GM13976 (cell line): ENCODE measurements at places on chromosomes 5 and 9.
A peak's percentile ranks its signal among the peaks of the same experiment; 100 is the strongest.

DNA sequence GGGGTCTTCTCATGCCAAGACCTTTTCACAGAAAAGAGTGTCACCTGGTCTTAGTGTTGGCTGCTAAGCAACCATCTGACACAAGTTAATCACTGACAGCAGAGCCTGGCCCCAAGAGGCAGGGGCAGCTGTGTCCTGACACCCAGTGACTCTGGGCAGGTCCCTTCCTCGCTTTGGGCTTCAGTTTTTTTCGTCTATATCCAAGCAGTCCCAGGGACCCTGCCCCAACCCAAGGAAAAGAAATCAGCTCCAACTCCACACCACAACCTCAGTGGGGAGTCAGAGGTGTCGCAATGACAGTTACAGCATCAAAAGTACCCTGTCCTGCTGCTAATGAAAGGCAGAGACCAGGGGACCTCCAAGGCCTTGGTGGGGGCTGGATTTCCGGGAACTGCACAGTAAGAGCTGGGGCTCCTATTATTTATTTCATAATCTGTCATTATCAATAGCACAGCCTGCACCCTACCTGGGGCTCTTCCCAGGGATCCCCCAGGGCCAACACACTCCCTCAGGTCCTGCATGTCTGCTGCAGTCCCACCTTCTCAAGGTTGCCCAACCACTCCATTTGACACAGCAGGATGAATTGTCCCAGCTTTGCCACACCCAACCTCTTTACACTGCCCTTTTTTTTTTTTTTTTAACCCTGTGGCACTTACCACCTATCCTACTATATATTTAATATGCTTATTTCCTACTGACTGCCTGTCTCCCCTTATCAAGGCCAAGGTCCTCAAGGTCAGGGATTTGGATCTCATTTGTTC, 9.4 kb downstream of the ANKS6 start:
- DNase-seq, result no peak

DNA sequence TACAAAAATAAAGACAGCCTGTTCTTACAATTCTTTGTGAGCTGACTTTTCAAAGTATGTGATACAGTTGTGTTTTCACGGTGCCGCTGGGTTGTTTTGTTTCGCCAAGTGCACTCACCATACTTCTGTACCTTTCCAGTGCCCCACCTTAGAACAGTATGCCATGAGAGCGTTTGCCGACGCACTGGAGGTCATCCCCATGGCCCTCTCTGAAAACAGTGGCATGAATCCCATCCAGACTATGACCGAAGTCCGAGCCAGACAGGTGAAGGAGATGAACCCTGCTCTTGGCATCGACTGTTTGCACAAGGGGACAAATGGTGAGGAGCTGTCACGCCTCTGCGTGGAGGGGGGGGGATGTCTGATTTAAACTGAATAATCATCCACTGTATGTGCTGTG, 12.9 kb downstream of the CCT5 start:
- no peak for DNase-seq

- DNase-seq, result no peak
Observed at GRCh38 chr9:126457175-126457547, 130.5 kb downstream of the MVB12B start.

DNA sequence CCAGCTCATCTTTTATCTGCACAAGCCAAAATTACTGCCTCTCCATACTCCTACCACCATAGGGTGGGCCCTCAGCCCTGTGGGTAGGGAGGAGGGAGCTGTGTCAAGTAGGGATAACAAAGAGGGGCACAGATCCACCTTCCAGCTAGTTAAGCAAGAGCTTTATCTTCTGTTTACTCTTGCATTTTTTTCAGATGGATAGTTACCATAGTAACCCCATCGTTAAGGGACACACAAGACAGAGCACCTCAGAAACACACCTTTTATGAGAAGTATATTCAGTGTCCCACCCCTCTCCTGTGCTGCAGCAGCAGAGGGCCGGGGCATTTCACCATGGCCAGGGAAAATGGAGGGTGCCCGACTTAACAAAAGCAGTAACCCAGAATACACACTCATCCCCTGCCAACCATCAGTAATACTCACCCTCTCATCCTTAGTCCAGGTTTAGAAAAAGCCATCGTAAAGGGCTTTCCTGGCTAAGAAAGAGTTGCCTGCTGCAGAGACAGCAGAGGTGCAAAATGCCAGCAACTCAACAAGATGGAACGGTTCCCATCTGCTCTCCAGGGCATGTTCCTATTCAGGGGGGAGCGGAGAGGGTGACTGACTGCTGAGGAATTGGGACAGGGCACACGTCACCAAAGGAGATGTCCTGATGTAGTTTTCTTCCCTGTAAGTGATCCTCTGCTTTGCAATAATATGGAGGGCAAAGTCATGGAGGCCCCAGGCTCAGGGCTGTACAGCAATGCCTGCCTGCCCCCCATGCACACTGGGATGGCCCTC, 25.1 kb downstream of the MACROH2A1 start:
- DNase-seq, result no peak

GRCh38 chr5:113147537-113147936, 170.9 kb downstream of the DCP2 start:
- no peak for DNase-seq

- no peak for DNase-seq
Observed at GRCh38 chr5:16461026-16461425, 4.6 kb downstream of the ZNF622 start.

DNA sequence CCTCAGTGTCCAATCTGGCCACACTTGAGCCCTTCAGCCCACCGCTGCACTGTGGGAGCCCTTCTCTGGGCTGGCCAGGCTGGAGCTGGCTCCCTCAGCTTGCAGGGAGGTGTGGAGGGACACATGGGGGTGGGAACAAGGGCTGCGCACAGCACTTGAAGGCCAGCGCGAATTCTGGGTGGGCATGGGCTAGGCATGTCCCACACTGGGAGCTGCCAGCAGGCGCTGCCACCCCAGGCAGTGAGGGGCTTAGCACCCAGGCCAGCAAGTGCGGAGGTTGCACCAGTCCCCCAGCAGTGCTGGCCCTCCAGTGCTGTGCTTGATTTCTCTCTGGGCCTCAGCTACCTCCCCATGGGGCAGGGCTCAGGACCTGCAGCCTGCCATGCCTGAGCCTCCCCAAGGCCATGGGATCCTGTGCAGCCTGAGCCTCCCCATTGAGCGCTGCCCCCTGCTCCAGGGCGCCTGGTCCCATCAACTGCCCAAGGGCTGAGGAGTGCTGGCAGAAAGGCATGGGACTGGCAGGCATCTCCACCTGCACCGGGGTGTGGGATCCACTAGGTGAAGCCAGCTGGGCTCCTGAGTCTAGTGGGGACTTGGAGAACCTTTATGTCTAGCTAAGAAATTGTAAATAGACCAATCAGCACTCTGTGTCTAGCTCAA, 148.2 kb downstream of the EMB start:
- DNase-seq, result no peak

DNA sequence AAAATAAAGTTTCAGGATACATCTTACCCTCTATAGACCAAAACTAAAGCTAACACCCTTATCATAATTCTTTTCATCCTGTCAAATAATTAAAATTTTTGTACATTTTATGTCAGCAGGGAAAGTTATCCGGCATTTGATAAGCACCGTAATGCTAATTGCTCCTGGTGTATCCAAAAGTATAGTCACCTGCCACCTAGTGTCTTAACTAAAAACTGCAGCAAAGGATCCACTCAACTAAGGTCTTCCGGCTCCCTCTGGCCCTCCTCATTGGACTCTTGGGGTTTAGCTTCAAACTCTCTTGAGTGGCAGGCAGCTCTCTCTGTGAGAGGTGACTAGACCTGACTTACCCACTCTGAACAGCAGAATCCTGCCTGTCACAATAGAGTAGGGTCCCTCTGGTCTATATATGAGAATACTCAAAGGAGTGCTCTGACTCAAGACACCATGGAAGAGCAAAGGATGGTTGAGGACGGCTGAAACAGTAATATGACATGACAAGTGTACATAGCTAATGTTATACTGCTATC, 60.4 kb upstream of the CAST start:
- peak; percentile 64 for DNase-seq

GRCh38 chr5:38468978-38469706, 87.3 kb downstream of the LIFR start:
- no peak for DNase-seq

GRCh38 chr5:135053989-135054388, 20.0 kb upstream of the PITX1 start:
- no peak for DNase-seq

- DNase-seq, result no peak
Observed at GRCh38 chr5:75138689-75139088, 86.3 kb upstream of the GCNT4 start.

DNA sequence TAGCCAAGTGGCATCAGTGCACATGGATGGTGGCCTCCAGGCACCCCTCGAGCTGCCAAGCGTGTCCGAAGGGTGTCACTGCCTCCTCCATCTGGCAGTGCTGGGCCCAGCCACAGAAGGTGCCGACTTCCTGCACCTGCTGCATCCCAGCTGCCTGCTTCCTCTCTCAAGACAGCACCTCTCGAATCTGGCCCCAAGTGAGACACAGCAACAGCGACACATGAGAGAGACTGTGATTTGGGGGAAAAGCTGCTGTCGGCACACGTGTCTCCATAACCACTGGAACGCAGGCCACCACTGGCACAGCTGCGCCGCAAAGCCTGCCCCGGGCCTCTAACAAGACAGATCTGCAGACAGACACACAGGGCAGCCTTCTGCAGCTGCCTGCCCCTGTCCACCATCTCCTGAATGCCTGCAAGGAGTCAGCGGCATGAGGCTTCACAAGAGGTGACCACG, 8.8 kb downstream of the CLPTM1L start:
- DNase-seq, result no peak

GRCh38 chr5:55768279-55768678, 30.4 kb downstream of the DDX4 start:
- DNase-seq, result no peak

DNA sequence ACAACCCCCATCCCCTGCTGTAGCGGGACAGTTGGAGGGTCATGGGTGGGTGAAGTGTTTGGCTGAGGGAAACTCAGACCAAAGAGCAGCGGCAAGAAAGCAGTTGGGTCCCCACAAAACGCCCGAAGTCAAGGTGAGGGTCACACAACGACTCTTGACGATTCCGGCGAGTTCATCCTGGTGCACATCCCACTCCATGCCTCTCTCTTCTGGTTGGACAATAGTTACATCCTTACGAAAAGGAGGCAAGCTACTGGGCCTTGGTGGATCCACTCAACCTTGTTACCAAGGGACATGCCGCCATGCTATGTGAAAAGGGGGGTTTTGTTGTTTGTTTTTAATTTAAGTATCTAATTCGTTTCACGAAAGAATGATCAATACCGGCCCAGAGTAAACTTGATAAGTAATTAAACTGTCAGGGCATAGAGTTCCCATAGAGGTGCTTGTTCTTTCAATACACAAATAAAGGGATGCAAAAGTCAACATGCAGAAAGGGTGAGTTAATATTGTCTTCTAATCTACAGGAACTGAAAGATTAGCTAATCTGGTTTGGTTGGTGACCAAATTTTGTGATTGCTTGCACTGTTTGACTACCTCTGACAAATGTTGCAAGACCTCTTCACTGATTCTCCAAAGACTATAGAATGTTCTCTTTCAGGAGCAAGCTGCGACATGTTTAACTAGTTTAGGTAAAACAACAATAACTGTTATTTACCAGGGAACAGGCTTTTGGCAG, 732 bp upstream of the SMIM15 start:
- peak; percentile 50 for DNase-seq

DNA sequence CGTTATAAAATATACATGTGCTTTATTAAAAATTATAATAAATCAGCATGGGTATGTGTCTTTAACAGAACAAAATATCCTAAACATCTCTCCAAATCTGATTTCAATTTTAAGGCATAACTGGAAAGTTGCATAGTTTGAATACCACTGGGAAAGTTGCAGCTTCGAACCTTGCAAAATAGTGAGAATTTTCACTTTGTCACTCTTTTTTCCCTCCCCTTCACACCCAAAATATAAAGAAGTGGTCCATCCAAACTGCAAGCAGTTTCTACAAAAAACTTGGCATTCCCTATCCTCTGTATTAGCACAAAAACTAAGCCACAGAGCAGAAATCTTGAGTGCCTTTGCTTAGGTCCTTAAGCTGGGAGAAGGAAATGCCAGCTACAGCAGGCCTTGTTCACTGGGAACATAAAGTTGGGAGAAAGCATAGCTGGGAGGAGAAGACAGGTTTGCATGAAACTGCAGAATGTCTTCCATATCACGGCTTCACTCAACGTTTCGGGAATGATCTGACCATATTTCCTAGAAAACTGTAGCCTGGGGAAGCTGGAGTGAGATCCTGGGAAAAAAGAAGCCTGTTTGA, 400.3 kb downstream of the EBF1 start:
- DNase-seq, result no peak

- no peak for DNase-seq
Observed at GRCh38 chr9:629146-629545, 212.4 kb upstream of the DMRT1 start.

DNA sequence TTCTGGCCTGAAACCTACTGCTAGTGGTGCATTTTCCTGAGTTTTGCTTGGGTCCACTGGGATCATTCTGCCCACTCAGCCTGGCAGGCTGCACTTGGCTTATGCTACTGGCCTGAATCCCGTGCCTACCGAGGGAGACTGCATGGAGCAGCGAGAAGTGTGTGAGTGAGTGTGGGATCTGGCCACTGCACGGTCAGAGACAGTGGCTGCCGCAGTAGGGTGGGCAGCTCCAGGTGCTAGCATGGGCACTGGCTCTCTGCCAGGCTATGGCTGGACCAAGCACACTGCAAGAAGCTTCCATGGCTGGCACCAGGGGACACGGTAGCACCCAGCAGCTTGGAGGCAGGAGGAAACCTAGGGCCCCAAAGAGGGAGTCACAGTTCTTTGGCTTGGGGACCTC, 1058.7 kb upstream of the ACO1 start:
- no peak for DNase-seq

DNA sequence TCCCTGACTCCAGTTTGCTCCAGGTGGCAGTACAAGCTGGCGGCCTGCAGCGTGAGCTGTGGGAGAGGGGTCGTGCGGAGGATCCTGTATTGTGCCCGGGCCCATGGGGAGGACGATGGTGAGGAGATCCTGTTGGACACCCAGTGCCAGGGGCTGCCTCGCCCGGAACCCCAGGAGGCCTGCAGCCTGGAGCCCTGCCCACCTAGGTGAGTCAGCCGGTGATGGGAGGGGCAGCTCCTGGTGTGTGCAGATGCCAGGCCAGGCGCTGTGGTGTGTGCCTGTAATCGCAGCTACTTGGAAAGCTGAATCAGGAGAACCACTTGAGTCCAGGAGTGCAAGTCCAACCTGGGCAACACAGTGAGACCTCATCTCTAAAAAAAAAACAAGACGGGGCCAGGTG, 10.0 kb upstream of the CACFD1 start:
- no peak for DNase-seq

DNA sequence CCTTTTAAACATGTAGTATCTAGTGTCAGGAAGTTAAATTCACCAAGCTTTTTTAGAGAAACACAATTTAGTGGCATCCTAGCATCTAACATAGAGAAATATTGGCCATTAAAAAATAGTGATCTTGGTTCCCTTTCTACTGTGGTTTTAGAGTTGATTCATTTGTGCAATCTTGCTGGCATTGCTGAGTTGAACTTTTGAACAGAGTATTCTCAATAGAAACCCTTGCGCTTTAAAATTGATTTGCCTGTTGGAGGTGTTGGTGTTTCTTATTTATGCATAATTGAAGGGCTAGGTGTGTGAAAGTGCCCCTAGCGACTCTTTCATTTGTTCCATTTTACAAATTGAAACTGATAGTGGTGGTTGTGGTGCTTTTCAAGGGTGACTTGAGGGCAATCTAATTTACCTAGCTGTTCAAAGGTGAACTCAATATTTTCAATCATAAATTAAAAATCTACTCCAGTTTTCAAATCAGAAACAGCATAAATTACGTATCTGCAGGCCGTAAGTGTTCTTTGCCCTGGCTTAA, 73.0 kb upstream of the MPDZ start:
- DNase-seq, result no peak
